ENCODE measurements at places on chromosomes 2 and 18. TPM values are rescaled to one million over a fixed set of nuclear protein-coding genes. Genes with fewer than 3 reads are reported as not detected.

Gene SIX2
- not detected for total RNA-seq

Gene AGXT
- not detected for total RNA-seq

Gene ANKRD62
- total RNA-seq, result not detected

Gene TRIM43
- total RNA-seq, result not detected

Gene ZNF385B
- total RNA-seq, result not detected

Gene IL1RN
- total RNA-seq, result not detected

Gene PIAS2
- total RNA-seq, result 28.9 TPM

Gene BOLL
- total RNA-seq, result not detected

Gene EFHD1
- total RNA-seq, result not detected

Gene CYBRD1
- 103 TPM for total RNA-seq
